ENCODE measurements at places on chromosomes 3 and 15. TPM values are rescaled to one million over a fixed set of nuclear protein-coding genes. Genes with fewer than 3 reads are reported as not detected.

The ZNF385D gene
- total RNA-seq, result not detected

The ACTR8 gene
- total RNA-seq, result 53.5 TPM

The SNTN gene
- not detected for total RNA-seq

The NPAP1 gene
- not detected for total RNA-seq

The SLC51A gene
- total RNA-seq, result not detected

The SYNPR gene
- not detected for total RNA-seq

The GNAT1 gene
- not detected for total RNA-seq

Data from T-helper 2 cell treated with Interferon-gamma antibody and Interleukin-4, amounts not matched to agents 100 ng/mL and 5 ng/mL, for 36 hours (primary cell).